Stimulated activated CD8-positive, alpha-beta memory T cell treated with anti-CD3 and anti-CD28 coated beads, Interleukin-12 subunit alpha, Interleukin-12 subunit beta, amount 100 ng/mL, for 4 hours (primary cell): ENCODE measurements at places on chromosomes 5 and 9.

DNA sequence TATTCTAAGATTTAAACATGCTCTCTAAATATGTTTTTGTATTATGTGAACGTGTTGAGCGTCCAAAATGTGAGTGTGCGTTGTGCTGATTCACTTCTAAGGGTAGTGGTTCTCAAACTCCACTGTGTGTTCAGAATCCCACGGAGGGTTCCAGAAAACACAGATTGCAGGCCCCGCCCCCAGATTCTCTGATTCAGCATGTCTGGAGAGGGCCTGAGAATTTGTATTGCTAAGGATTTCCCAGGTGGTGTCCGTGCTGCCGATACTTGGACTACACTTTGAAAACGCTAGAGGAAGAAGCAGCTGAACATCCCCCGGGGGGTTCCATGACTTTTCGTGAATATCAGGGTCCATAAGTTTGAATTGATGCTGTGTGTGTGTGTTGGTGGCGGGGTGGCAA lies 1043.2 kb upstream of the WWC1 start:
- no peak for DNase-seq

- no peak for DNase-seq
These were observed 97.1 kb downstream of the GOLPH3 start for GRCh38 chr5:32076699-32077695.

DNA sequence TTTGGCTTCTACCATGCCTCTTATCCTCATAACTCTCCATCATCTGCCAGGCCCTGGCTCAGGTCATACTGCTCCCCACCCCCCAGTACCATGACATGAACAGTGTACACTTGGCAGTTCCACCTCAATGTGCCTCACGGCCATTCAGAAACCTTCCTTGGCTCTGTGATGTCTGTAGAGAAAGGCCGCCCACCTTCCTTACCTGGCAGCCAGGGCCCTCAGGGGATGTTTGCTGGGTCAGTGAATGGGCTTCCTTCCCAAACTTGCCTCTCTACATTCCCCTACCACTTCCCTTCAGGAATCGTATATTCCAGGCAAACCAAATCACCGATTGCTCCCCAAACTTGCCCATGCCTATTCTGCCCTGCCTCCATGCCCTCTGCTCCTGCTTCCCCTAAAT lies 101.1 kb downstream of the PSD2 start:
- DNase-seq: no peak

DNA sequence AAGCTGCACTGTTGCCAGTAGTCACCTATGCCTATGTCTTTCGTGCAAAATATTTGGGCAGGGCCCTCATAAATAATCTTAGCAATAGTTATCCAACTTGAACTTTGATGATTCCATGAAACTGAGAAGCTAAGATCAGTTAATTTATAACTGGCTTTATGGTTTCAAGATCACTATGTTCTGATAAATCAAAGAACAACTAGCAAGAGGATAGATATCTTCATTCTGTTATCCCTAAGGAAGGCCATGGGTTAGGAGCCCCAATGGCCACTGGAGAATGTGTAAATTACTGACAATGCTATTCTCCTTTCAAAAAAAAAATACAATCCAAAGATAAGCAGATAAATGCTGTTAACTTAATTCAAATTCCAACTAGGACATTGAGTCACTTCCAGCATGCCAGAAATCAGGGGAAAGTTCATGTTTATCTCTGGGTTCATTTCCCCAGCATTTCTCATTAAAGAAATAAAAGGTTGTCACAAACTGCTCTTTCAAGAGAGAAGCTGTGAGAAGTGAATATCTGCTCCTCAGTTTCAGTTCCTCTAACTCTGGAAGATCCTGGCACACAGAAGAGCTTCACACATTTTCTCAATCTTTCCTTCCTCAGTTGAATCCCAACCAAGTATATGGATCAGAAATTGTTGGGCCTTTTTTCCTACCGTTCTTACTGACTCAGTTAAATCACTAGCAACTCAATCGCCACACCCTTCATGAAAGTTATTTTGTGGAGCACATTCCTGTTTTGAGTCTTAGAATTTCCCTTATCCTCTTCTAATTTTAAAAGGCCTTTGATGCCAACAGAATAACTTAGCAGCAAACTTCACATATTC lies 59.6 kb upstream of the SLC1A1 start:
- DNase-seq: no peak

DNA sequence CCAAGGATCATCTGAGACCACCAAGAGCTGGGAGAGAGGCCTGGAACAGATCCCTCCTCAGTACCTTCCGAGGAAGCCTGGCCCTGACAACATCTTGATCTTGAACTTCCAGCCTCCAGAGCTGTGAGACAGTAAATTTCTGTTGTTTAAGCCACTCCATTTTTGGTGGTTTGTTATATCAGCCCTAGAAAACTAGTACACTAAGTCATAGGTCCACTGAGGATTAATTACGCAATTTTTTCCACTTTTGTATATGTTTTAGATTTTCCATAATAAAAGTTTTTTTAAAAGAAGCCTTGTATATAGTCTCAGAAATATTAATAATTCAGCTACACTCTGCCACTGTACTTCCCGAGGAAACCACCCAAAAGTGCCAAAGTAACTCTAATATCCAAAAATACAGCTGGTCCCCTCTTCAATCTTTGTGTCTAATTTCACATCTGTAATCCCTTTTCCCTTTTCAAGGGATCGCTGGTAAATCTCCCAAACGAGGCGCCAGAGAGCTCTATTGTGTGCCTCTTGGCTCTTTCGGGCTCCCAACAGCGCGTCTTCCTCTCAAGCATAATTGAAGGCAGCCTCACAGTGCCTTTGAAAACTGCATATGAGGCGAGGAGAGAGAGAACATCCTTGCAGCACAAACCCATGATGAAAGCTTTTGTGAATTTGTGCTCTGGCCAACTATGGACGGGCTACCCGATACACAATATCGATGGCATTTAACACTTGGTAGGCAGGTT lies 32.7 kb downstream of the PRUNE2 start:
- DNase-seq: no peak

DNA sequence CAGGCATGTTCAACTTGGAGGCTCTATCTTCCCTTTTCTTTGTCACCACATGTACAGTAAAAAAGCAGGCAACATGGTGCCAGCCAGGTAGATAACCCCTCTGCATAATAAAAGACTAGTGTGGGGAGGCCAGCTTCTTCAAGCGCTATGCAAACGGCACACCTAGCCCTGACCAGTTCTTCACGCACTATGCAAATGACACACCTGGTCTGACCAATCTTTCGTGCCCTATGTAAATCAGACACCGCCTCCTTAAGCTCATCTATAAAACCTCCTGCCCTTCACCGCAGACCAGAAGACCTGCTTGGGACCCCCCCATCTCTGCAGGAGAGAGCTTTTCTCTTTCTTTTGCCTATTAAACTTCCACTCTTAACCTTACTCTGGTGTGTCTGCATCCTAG lies 28.1 kb upstream of the UGCG start:
- no peak for DNase-seq

GRCh38 chr9:128634651-128635262 lies 21.9 kb downstream of the DYNC2I2 start:
- DNase-seq: no peak

DNA sequence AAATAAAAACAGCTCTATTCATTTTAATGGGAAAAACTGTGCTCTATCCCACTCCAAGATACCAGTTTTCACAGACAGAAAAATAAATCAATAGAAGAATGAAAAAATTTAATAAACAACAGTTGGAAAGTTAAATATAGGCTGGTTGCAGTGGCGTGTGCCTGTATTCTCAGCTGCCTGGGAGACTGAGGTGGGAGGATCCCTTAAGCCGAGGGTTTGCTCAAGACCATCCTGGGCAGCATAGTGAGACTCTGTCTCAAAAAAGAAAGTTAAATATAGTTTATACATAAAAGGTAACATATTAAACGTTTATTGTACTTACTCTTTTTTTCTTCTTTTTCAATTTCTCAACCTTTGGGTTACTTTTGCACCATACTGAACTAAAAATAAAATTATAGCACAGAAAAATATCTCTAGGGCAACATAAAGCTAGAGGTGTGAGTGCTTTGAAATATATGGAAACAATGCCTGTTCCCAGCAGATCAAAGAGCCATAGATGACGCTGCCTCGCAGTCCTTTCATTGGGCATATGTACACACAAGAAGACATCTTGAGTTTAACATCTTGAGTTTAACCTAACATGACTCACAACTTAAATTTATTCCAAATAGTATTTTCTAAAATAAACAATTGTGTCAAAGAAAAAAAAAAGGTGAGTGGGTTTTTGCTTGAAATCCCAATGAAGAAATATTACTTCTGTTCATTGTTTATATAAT lies 25.7 kb upstream of the KLF9 start:
- DNase-seq: no peak
